HFF-Myc (cell line): ENCODE measurements at places on chromosomes 7 and 10.

- DNase-seq, result no peak
Observed at GRCh38 chr10:60315311-60315710, 74.4 kb downstream of the ANK3 start.

- DNase-seq, result no peak
Observed at GRCh38 chr7:84191261-84191660, 3.3 kb downstream of the SEMA3A start.

GRCh38 chr10:93535293-93535692 is 31.2 kb upstream of the FFAR4 start:
- DNase-seq, result no peak

DNA sequence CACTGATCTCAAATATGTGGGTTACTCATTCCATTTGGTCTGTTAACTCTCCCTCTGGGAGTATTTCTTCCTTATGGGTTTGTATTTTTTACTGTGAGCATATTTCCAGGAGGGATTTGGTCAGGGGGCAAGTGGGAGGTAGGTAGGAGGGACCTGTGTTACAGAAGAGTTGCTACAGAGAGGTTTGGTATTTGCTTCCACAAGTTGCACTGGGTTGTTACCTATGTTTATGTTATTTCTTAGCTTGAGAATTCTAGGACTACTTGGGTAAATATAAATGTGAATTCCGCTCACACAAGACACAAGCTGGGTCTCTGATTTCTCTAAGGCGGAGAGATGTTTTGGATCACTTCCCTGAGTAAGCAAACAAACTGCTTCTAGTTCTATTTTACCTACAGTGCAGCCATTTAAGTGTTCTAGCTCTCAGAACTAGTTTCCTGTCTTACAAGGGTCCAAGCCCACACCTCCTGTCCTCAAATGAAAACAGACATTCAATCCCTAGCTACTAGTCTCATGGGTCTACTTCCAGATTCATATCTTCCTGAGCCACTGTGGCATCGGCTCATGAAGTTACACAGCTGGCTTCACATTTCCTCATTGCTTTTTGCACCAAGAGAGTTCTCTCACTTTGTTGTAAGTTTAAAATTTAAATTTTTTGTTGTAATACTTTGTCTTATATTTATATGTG is 75.4 kb upstream of the PPP1R3C start:
- DNase-seq, result no peak

- no peak for DNase-seq
Observed at GRCh38 chr7:74240482-74240881, 13.7 kb downstream of the RFC2 start.

GRCh38 chr10:98423691-98424120 is 8.7 kb upstream of the PYROXD2 start:
- no peak for DNase-seq

DNA sequence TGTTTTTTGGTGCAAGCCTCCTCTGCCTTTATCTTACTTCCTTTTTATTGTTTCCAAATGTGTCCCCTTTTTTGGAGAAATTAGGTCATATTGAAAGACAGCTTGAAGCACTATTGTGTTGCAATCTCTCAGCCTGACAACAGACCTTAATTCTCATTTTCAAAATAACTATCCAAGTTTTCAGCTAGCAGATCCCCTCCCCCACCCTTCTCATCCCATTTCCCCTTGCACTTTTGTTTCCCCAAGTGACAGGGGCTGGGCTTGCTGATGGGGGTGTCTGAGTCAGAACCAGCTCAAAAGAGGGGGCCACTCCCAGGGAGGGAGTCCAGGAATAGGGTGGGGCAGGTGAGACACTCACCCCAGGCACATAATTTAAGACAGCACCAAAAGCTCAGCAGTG is 75.3 kb downstream of the MKI67 start:
- DNase-seq, result no peak

DNA sequence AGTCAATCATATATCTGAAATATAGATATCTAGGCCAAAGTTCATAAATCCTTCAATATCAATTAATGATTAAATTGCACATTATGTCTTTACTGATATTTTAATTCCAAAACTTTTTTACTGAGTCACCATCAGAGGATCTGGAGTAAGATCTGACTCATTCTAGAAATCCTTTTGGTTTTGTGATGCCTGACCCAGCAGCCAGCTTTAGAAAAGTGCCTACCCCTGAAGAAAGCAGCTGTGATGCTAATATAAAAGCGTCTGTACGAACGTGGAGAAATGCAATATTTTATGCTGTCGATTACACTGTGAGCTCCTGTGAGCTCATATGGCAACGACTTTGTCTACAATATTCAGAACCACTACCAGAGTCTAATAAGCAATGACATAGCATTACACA is 142.5 kb upstream of the LRRTM3 start:
- DNase-seq, result no peak

GRCh38 chr10:80055760-80056159 is 22.7 kb upstream of the TMEM254 start:
- no peak for DNase-seq

GRCh38 chr10:55704950-55705349 is 656.1 kb downstream of the ZWINT start:
- DNase-seq, result no peak

DNA sequence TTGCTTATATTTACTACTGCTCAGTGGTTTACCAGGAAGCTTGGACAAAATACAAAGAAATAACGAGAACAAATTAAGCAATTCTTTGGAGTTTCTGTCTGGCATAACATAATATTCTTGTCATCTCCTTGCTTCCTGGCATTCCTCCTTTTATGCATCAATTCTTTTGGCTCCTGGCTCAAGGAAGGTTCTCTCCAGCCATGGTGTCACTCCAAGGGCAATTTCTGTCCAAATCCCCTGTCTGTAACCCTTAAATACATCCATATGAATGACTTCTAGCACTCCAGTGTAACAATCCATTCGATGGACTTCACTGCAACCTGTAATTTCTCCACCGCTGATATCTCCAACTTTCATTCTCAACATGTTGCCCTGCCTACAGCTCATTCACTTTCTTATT is 617.7 kb upstream of the ANKRD30A start:
- DNase-seq, result no peak

DNA sequence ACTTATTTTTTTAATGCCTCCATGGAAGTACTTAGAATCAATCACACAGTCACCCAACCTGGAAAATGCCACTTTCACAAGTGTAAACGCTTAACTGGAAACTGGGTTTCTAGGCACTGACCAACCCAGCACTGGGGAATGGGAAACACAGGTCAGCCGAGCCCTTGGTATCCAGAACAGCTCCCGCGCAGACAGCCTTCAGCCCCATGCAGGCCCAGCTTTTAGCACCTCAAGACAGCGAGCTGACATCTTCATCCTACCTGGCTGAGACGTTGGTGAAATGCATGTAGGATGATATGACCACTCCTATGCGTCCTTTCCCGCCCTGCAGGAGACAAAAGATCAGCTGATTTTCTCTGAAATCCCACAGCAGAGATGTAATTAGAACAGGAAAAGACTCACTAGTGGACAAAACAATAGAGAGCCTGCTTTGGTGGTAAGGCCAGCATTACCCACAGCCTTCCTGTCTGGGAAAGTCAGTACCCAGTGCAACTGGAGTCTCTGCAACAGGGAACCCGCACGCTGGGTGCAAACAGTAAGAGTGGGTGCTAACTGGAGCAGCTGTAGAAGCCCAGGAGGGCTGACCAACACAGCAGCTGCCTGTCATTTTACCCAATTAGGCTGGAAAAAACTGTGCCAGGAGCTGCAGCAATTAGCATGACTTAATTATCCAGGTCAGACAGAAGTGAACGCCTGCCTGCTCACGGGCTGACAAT is 153.7 kb downstream of the TNS3 start:
- DNase-seq, result no peak

DNA sequence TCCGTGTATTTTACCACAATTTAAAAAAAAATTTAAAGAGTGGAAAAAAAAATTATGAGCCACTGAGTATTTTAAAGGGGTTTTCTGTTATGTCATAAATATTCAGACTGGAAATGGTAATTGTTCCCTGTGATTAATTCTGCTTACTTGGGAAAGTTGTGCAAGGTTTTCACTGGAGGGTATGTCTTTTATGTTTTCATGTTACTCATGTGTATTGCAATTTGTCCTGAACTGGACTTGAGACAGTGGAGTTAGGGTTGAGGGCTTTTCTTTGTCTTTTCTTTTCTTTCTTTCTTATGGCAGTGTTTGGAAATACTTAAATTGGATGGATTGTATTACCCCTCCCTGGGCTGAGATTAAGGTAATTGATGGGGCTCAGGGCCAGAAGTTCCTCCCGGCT is 257.7 kb downstream of the BAMBI start:
- no peak for DNase-seq

- DNase-seq, result no peak
Observed at GRCh38 chr7:35267411-35267810, 13.5 kb upstream of the TBX20 start.

DNA sequence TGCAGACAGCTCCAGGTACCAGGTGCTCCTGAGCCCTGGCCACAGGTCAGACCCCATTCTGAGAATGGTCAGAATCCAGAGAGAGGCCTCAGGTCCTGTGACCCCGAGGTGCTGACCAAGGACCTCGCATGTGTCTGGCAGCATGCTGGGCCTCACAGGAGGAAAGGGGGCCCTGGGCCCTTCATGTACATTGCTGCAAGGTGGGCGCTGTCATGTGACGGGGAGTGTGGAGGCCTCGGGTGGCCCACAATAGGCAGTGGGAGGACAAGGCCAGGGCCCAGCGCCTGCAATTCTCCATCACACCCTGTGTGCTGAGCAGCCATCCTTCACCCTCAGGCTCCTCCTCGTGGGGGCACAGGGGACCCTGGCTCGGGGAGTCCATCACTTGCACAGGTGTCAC is 15.5 kb upstream of the RET start:
- no peak for DNase-seq

DNA sequence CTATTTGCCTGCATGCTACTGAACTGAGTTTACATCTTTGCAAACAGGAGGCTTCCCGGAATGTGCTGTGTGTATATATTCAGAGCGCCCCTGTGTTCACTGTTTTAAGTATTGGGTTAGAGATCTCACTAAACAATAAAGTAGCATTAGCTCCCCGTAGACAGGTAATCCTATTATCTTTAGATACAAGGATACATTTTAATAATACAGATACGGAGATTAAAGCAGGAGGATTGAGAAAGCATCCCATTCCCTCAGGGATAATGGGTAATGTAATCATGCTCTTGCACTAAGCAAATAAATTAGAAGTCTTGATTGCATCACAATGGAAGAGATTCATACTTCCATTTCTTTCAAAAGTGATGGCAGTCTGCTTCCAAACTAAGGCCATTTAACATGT is 809.0 kb downstream of the NRG3 start:
- DNase-seq, result no peak

GRCh38 chr7:11469028-11469745 is 362.8 kb downstream of the THSD7A start:
- DNase-seq, result no peak

GRCh38 chr10:100791369-100792058 is 46.1 kb downstream of the PAX2 start:
- no peak for DNase-seq

DNA sequence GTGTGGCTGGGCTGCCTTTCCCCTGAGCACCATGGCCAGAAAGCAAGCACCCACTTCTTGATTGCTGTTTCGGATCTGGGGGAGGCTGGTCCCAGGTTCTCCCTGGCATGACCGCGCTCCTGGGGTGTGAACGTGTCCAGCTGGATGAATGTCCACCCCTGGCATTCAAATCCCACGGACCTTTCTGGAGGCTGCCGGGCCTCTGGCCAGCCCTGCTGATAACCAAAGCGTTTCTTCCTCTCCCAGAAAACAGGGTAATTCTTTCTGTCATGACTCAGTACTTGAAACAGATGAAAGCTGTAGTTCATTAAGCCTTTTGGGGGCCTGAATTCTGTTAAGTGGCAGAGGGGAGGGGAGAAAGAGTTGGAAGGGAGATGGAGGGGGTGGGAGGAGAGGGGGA is 73.1 kb upstream of the SAMD8 start:
- no peak for DNase-seq

DNA sequence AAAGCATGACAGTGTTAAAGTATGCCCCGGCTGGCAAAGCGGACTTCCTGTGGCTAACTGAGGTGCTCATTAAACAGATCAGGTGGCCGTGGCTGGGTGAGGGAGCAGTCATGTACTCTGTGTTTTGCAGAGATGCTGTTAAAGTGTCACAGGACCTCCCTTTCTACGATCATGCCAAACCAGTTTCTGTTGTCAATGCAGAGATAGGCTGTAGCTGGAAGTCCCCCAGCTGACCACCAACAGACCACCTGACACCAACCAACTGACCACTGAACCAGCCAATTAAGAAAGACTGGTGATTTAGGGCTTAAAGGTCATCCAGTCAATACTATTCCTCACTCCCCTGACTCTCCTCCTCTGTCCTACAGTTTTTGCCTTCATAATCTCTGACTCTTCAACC is 431.1 kb upstream of the LRGUK start:
- DNase-seq, result no peak

DNA sequence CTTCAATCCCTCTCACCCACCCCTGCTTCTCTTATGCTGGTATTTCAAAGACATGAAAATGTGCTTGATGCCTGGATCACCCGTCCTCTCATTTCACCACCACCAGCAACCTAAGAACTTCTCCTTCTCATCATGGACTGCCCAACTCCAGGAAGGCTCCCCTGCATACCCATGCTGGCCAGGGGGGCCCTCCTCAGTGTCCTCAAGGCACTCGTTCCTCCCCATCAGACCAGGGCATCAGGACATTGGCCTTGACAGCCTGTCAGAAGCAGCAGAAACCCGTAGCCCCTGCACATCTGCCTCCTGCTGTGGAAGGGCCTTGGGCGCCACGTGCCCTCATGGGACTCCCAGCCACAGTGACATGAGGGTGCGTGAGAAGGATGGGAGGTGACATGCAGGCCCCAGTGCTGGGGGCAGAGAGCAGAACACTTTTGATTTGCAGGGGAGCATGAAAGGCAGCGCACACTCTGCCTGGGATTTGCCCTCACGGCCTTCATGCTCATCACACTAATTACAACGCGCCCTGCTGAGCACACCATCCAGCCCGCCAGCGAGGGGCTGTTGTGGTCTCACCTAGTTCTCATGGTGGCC is 1.9 kb upstream of the HSPA12A start:
- no peak for DNase-seq

DNA sequence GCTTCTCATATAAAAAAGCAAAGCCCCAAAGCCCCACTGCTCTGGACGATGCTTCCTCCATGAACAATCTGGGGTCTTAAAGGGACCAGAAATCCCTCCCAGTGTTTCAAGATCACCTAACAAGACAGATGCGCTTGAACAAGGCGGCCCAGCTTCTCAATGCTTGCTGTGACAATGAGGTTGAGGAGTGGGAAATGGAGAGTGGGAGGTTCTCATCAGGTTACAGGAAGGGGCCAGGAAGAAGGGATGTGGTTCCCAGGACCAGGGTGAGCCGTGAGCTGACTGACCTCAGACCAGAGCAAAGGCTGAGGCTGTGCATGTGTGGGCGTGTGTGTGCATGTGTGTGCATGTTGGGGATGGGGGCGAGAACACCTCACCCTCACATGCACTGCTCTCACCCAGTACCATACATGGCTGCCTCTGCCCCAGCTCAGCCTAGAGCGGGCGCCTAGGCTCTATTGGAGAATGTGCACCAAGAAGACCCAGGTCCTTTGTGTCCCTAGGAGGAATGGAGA is 220.8 kb upstream of the GPR26 start:
- no peak for DNase-seq

DNA sequence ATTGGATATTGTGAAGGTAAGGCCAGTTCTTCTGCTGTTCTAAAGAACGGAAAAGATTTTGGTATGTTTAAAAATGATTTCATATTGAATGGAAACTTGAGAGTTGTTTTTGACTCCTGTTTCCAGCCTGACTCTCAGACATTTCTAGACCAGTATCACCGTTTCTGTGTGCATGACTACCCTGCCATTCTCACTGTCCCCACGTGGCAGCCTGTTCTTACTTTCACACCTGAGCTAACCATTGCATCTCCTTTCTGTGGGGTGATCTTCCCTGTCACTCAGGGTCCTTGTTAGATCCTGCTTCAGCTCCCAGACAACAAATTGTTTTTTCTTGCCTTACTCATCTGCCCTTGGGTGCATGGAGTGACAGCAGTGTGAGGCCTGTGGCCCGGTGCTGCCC is 38.9 kb downstream of the GLRX3 start:
- DNase-seq, result no peak
